Right lung (tissue), 10 donors: ENCODE measurements at places on chromosomes 11 and 22.

GRCh38 chr22:40405178-40406062, 35.0 kb downstream of the SGSM3 start:
- DNase-seq, result no peak

GRCh38 chr22:34334893-34335292, 414.6 kb upstream of the LARGE1 start:
- DNase-seq, result no peak

GRCh38 chr11:115552773-115553438, 48.7 kb upstream of the CADM1 start:
- no peak for DNase-seq

DNA sequence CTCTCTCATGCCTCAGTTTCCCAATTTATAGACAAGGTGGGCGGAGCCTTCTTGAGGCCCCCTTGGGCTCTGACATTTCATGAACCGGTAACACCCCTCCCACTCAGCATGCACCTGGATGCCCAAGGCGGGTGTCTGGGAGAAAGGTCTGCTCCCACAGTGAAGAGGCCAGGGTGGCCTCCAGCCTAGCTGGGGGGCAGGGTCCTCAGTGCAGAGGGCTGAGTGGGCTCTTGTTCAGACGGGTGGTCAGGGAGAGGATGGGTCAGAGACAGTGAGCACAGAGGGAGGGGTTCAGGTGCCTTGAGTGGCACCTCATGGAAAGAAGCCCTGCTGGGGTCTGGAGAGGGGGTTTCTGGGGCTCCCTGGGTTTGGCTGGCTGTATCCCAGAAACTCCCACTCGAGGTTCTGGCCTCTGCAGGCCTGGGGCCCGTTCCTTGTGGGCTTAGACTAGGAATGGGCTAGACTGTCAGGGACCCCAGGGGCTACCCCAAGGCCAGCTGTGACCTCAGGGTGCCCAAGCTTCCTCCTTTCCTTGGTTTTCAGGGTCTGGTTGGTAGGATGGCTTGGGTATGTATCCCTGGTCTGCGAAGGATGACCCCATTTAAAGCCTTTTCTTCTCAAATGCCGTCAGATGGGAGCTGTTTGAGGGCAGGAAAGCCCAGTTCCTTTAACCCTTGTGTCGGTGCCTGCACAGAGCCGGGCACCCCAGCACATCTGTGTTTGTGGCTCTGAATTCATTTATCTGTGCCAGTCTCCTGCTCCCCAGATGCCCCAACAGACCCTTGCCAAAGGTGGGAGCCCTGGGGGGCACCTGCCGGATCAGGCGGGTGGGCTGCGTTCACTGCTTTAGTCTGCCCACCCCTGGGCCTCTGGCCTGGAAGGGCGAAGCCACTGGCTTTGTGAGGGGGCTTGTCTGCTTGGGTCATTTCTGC, 1.2 kb downstream of the SYNGR1 start:
- no peak for DNase-seq
